ENCODE measurements at places on chromosomes 7 and 10. TPM values are rescaled to one million over a fixed set of nuclear protein-coding genes. Genes with fewer than 3 reads are reported as not detected.

GRCh38 chr7:82018226-82018625 is 248.4 kb upstream of the HGF start:
- DNase-seq = no peak

DNA sequence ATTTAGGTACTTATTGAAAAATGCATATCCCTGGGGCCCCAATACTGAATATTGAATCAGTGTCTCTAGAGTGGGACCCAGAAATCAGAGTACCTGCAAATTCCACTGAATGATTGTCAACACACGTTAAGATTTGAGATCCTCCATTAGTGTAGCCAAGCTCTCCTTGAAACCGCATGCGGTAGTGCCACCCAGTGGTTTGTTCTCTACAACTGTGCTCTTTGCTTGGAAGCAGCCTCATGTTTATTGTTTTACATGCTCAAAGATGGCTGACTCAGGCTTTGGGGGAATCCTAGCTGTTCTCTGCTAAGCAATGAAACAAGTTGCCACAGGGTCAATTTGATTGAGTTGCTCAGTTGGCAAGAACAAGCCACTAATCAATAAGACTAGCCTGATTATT is 340.2 kb upstream of the CELF2 start:
- peak; percentile 65 for DNase-seq

DNA sequence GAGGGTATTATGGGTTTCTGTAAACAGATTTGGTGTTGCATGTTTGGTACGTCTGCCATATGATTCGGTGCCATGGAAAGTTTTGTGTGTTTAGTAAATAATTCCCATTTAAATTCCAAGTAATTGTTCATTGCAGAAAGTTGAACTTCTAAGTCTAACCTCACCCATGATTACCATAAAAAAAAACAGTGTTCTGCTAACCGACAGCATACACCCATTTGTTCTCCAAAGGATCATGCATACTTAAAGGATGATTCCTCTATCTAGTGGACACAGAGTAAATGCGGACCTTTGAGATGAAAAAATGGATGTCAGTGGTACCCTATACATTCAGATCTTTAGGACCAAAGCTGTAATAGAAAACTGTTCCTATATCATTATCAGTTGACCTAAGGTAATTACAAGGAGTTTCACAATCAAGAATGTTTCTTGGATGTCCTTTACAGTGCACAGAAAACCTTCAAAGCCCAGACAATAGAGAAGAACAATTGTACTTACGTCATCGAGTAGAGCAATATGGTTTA is 209.9 kb downstream of the CRPPA start:
- DNase-seq = no peak

- DNase-seq = no peak
These were observed 27.3 kb upstream of the MACC1 start for GRCh38 chr7:20244334-20245120.

- DNase-seq = no peak
These were observed 68.6 kb downstream of the APBB1IP start for GRCh38 chr10:26506736-26507135.

DNA sequence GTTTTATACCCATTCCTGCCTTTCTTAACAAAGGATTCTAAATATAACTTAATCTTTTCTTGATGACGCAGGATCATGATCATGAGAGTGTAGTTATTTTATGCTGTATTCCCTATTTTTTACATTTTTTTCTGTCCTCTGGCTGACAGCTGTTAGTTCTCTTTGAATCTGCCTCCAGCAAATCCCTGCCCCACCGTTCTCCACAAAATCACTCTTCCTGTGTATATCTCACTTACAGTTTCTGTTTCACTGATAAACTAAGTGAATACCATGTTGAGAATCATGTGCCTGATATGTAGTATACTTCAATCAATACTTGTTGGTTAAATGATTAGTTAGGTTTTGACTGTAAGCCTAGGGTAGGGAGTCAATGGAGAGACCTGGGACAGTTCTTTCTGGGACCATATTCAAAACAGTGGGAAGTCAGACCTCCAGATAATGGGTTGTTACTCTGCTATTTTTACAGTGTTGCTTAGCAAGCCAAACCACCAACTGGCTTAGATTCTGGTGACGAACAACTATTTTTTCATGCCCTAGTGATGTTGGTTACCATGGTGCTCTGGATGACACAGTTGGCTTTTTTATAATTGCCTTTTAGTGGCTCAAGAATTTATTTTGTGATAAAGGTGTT is 12.8 kb downstream of the CNNM1 start:
- DNase-seq = peak; percentile 24

- DNase-seq = no peak
These were observed 34.3 kb upstream of the PHF14 start for GRCh38 chr7:10939237-10939910.

- peak; percentile 77 for DNase-seq
These were observed 57.1 kb upstream of the NPTX2 start for GRCh38 chr7:98559958-98560357.

DNA sequence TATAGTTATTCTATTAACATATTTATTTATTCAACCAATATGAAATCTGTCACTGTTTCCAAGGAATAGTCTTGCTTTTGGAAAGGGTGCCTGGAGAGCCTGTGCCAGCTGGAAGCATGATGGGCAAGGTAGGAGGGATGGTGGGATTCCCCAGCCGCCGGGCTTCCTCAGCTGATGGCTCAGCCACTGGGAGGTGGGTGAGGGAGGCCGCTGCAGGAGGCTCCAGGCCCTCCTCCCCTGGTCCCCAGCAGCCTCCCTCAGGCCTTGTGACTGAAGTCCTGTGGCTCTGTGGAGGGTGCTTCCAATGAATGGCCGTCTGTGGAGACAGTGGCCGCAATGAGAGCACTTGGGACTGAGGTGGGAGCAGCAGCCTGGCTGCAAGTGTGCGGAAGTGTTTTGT is 27.0 kb downstream of the SPAG6 start:
- DNase-seq = no peak

Gene AGBL3
- total RNA-seq = not detected

DNA sequence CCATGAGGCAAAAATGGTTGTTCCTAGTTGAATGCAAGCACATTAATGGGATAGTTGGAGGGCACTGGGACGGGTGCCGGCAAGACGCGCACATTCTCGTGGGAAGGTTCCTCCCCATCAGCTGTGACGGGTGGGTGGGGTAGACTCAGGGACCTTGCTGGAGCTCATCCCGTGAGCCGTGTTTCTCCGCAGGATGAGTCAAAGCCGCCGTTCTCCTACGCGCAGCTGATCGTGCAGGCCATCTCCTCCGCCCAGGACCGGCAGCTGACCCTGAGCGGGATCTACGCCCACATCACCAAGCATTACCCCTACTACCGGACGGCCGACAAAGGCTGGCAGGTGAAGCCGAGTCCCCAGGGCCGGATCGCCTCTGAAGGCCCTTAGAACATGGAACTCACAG is 20.4 kb upstream of the AP5Z1 start:
- no peak for DNase-seq

DNA sequence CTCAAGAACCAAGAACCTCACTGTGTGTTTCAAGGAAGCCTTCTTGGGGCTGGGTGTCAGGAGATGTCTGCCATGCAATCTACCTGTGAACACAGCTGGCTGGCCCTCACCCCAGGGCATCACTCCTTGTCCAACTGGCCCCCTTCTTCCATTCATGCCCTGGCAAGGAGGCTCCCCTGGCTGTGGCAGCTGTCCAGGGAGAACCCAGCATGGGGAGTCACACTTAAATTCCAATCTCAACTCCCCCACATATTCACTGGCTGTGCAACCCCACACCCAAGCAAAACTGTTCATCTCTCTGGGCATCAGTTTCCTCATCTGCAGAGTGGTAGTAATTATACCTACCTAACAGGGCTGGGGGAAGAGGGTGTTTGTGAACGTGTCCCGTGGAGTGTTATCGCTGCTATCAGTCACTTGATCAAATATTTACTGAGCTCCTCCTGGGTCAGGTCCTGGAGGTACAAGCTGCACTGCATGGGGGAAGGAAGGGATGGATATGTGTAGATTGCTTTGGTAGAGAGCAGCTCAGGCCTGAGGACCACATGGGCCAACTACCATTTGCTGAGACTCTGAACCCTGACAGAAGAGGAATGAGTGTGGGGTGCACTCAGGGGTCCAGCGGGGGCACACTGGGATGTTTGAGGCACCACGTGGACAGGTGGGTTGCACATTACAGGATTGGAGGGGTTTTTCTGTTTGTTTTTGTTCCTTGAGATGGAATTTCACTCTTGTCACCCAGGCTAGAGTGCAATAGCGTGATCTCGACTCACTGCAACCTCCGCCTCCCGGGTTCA is 2.1 kb upstream of the GPRIN2 start:
- no peak for DNase-seq

Gene ASB15
- not detected for total RNA-seq

All from H4 (cell line).